ENCODE measurements at places on chromosomes 3 and 15.

GRCh38 chr15:57440799-57441198 is 64.5 kb downstream of the CGNL1 start:
- DNase-seq: no peak

DNA sequence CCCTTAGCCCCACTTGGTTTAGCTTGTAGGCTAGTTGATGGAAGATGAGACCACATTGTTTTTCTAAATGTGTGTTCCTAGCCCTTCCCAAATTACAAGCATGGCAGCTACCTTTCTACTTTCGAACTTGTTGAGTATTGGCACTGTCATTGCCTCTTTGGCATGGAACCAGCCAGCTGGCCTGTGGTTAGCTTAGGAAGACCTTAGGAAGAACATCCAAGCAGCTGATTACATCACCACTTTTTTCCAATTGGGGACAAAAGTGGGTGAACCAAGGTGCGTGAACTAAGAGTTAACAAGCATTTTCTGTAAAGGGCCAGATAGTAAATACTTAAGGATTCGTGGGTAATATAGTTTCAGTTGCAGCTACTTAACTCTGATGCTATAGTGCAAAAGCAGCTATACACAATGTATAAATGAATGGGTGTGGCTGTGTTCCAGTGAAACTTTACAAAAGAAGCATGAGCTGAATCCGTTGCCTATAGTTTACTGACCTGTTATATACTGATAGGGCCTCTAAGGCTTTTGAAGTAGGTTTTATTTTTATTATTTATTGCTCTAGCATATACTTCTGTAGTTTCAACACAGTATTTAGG is 8.5 kb downstream of the KLHL18 start:
- no peak for DNase-seq

- DNase-seq: peak; percentile 93
These were observed 480.5 kb downstream of the CNTN4 start for GRCh38 chr3:2579206-2579605.

- DNase-seq: no peak
These were observed 5.8 kb upstream of the GLCE start for GRCh38 chr15:69154684-69155083.

DNA sequence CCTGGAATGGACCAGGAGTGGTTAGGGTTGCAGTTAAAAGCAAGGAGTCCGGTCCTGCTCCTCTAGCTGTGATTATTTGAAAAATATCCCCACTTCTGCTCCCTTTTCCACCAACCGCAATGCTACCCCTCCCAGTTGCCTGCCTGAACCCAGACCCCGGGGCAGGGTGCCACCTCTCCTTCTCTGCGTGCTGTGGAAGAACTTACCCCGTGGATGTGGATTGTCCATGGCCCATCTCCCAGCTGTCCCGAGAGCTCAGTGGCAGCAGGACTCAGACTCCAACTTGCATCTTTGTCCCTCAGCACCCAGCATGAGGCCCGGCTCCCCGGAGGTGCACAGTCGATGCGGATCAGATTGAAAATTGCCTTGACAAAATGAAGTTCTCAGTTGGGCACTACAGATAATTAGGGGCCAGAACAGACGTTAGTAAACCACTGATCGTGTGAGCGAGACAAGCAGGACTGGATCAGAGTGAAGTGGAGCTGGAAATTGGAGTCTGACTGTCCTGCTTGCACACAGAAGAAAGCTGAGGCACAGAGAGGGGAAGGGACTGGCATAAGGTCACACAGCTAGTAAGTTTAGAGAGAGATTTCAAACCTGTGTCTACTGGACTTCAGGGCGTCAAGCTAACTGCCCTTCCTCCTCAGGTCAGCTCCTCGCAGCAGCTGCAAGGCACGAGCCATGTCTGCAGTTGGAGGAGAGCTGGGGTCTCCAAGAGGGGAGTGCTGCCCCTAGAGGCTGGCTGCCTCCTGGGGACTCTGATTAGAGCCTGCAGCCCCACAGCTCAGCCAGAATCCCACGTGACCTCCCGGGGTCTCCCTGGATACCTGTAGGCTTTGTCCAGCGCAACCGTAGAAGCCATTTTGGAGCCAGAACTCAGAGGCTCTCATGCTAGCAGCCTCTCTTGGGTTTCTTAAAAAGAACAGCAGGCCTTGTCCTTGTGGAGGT is 14.7 kb downstream of the SLC6A1 start:
- DNase-seq: no peak

GRCh38 chr15:22831473-22831872 is 7.0 kb upstream of the NIPA2 start:
- DNase-seq: peak; percentile 5

GRCh38 chr15:38885001-38885400 is 320.4 kb upstream of the RASGRP1 start:
- DNase-seq: no peak

DNA sequence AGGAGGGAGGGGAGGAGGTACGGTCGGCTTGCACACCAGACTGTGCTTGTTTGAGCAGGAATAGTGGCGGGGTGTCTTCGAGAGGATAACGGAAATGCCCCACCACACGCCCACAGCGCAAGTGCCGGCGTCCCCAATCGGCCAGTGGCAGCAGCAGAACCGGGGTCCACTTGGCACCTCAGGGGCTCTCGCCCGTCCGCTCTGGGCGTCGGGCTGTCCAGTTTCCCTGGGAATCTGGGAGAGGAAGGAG is 53.7 kb downstream of the CCDC54 start:
- DNase-seq: peak; percentile 79

- peak; percentile 67 for DNase-seq
These were observed 2.3 kb upstream of the TLE3 start for GRCh38 chr15:70099967-70100473.

- no peak for DNase-seq
These were observed 65.6 kb upstream of the PLXNA1 start for GRCh38 chr3:126917232-126917804.

DNA sequence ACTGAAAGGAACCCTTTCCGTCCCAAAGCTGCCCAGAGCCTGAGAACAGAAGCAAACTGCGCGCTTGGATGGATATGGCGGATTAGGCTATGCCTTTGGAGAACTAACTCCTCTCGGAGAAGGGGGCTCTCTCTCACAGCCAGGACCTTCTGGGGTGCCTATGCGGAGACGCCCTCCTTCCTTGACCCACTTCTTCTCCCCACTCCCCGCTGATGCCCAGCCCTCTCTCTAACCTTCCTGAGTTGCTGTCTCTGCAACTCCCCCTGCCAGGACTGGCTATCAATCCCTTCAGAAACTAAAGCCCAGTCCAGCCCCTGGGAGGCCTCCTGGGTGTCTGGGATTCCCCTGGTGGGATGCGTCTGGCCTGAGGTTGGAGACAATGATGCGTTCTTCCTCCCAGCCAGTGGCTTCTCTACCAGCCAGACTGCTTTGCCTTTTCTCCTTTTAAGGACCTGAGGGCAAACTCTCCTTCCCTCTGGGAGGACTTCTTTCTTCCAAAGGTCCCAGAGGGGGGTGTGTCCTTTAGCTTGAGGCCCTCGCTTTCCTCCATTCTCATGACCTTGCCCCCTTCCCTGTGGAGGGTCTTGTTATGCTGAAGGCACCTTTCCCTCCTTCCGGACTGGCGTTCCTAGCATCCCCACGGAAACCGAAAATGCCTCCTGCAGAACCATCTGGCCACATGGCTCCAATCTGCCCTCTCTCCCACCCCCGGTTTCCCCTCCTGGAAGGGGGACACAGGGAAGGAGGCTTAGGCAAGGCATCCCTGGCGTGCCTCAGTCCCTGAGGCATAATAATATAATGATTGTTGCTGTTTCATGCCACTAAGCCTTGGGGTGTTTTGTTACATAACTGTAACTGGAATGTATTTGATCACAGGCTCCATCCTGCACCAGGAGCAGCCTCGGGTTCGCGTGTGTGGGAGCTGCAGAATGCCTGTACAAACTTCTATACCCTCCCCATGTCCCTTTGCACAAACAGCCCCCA is 63.4 kb upstream of the C15orf39 start:
- no peak for DNase-seq

GRCh38 chr3:18725668-18726407 is 300.7 kb upstream of the SATB1 start:
- DNase-seq: peak; percentile 20

DNA sequence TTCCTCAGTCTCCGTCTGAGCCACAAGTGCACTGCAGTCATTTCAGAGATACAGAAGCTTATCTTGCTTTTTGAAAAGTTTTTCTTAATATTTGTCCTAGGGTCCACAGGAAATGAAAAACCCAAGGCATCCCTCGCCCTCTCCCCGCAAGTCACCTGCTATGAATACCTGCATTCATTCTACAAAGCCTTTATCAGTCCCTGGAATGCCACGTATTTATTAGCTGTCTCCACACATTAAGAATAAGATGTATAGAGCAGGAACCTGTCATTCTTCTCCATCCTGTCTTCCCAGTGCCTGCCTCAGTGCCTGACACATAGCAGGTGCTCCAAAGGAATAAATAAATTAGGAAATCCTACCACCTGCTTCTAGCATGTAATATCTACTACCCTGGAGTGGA is 73.3 kb upstream of the ICE2 start:
- no peak for DNase-seq

DNA sequence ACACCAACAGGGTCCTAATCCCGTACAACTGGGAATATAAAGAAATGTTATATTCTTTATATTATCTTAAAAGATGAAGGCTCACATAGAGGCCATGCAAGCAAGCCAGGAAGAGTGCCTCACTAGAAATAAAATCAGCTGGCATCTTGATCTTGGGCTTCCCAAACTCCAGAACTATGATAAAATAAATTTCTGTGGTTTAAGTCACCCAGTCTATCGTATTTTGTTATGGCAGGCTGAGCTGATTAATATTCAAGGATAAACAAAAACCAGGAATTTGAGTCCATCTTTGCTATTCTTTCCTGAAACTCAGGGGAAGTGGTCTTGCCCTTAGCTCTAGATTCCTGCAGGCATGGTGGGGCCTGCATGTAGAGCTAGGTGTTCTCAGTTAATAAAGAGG is 42.7 kb downstream of the ATOSA start:
- no peak for DNase-seq

GRCh38 chr3:185439745-185440466 is 58.9 kb downstream of the TMEM41A start:
- peak; percentile 24 for DNase-seq

GRCh38 chr3:49523756-49524747 is 30.2 kb upstream of the BSN start:
- DNase-seq: no peak

GRCh38 chr3:149377408-149378364 is at the start of gene TM4SF1:
Gene TM4SF1 (minus strand): TSS chr3:149377649. CDS start chr3:149377547, 102 bp downstream.
- peak; percentile 28 for DNase-seq

- no peak for DNase-seq
These were observed 82.7 kb downstream of the TMEM39A start for GRCh38 chr3:119380697-119381096.

DNA sequence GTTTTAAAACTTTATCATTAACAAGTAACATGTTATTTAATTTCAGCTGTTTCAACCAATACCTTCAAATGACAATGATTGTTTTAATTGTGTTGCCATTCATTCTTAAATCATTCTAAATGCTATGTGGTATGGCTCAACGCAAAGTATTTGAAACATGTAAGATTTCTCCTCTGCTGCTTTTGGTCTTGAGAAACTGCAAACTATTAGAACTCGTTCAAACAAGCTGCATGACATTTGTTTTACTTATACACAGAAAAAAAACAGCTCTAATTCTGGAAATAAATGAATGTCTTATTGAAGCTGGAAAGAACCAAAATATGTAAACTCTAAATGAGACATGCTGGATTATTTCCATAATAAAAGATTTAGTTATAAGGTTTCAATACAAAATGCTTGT is 29.3 kb downstream of the FBN1 start:
- DNase-seq: no peak

DNA sequence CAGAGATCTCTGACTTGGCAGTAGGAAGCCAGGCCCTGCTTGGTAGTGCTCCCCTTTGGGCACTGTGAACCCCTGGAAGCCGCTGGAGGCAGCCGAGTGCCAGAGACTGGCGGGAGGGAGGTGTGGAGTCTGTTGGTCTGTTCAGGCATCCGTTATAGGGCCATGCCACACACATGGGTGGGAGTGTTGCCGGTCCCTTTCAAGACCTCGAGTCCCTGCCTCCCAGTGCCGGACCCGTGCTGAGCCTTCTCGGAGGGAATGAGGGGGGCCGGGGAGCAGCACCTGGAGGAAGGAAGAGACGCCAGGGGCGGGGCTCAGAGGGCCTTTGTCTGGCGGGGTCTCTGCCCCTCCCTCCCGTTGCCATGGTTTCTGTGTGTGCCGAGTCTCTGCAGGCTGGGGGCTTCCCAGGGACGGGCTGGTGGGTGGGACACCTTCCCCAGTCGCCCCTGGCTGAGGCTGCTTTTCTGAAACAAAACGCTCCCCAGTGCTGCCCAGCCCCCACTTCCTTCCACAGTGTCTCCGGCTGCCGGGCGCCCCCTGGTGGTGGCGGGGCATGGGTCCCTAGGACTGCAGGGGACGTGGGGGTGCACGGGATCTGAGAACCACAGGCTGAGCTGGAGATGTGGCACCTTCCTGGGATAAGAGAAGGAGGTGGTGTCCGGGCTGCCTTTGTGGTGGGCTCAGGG is 10.0 kb downstream of the GNAI2 start:
- DNase-seq: peak; percentile 96

GRCh38 chr3:135513106-135514059 is 452.1 kb upstream of the PPP2R3A start:
- DNase-seq: no peak

DNA sequence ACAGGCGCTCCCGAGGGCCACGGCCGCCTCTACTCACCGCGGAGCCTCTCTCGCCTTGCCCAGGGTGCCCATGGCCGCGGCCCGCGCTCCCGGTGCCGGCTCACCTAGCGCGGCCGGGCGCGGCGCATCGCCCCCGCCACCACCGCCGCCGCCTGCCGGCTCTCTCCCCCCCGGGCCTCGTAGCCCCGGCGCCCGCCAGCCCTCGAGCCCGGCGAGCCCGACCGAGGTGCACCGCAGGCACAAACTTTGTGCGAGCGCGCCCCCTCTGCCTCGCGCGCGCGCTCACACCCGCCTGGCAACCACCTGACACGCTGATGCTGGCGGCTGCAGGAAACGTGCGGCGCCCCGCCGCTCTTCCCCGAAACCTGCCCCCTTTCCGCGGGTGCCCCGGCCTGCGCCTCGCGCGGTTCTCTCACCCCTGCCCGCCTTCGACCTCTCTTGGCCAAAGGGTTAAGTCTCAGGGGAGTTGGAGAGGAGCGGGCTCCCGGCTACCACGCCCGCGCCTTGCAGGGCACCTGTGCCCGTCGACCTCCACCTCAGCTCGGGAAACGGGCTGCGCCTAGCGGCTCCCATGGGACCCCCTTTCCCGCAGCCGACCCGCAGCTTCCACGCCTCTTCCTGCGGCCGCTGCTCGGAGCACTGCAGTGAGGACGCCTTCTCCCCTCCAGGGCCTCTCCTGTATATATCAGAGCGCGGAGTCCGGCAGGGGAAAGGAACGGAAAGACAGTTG is at the start of gene RASGRP1:
TSS of gene RASGRP1 (minus strand) at position 258 of the 730 bp plus-strand sequence. CDS start at position 72, 186 bp downstream.
- peak; percentile 74 for DNase-seq

- no peak for DNase-seq
These were observed 38.7 kb downstream of the CEMIP start for GRCh38 chr15:80817901-80818300.

- DNase-seq: peak; percentile 65
These were observed 98.4 kb upstream of the CTDSPL start for GRCh38 chr3:37763309-37763708.

GRCh38 chr3:72756900-72757299 is 91.3 kb downstream of the SHQ1 start:
- DNase-seq: no peak

GRCh38 chr15:100687582-100688141 is 85.3 kb downstream of the ASB7 start:
- DNase-seq: no peak

- no peak for DNase-seq
These were observed 60.9 kb upstream of the ZNF280D start for GRCh38 chr15:56794165-56794552.

Data from brain (organoid and tissue), 16 donors.